Fibroblast of lung (primary cell): ENCODE measurements at places on chromosomes 4 and X. TPM values are rescaled to one million over a fixed set of nuclear protein-coding genes. Genes with fewer than 3 reads are reported as not detected.

The CLDN2 gene
- not detected in 2 replicates for total RNA-seq

The ITGB1BP2 gene
- 0.51 and 0.66 TPM in 2 replicates for total RNA-seq

- DNase-seq, result peak; percentile 81
Observed at GRCh38 chr4:164446516-164446915, 307.4 kb upstream of the SMIM31 start.

GRCh38 chr4:8050555-8051206, 107.9 kb downstream of the ABLIM2 start:
- DNase-seq, result peak; percentile 52

DNA sequence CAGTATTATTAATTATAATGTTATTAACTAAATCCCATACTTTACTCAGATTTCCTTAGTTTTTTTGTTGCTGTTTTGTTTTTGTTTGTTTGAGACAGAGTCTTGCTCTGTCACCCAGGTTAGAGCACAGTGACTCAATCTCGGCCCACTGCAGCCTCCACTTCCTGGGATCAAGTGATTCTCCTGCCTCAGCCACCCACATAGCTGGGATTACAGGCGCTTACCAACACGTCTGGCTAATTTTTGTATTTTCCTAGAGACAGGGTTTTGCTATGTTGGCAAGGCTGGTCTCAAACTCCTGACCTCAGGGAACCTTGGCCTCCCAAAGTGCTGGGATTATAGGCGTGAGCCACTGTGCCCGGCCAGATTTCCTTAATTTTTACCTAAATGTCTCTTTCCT, 72.2 kb downstream of the ANAPC4 start:
- DNase-seq, result peak; percentile 12

The VEGFC gene
- total RNA-seq, result 49.6 and 67.2 TPM in 2 replicates

The SSX1 gene
- not detected in 2 replicates for total RNA-seq

DNA sequence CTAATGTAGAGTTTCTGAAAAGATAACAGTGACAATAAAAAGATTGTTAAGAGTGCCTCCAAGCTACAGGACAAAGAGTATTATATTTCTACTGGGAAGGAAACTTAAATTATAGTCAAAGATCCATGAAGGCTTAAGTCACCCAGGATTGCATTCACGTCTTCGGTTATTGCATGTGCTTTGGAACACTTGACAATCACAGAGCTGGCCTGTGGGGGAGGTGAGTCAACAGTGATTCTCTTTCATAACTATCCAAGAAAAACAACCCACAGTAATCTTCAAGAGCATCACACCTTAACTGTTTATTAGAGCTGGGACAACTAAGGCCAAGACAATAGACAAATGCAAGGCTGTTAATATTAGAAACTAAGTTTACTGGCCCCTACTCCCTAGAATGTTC, 40.3 kb downstream of the PDGFC start:
- DNase-seq, result peak; percentile 93

DNA sequence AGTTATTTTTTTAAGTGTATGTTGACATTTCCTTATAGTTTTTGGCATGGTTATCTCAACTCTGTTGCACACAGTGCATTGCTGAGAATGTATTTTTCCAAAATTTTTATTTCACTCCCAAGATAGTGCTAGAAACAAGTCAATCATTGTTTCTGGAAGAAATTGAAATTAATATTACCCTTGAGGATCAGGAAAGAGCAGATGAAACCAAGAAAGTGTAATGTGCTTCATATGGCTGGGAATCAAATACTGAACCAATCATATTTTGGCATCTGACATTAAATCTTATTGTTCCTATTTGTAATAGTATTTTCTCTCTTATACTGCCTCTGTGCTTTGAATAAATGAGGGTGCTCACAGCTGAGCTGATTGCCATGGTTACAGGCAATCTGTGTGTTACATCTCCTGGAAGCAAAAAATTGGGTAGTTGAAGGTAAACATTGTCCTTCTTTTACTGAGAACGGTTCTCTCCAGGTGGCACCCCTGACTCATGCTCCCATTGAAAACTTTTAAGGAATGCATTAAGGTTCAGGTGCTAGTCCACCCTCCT, 358.2 kb upstream of the NR3C2 start:
- no peak for DNase-seq

GRCh38 chr4:40713798-40714197, 36.0 kb upstream of the NSUN7 start:
- DNase-seq, result no peak

The TTC29 gene
- not detected in 2 replicates for total RNA-seq

- peak; percentile 40 for DNase-seq
Observed at GRCh38 chr4:7845493-7846128, 94.0 kb downstream of the AFAP1 start.

DNA sequence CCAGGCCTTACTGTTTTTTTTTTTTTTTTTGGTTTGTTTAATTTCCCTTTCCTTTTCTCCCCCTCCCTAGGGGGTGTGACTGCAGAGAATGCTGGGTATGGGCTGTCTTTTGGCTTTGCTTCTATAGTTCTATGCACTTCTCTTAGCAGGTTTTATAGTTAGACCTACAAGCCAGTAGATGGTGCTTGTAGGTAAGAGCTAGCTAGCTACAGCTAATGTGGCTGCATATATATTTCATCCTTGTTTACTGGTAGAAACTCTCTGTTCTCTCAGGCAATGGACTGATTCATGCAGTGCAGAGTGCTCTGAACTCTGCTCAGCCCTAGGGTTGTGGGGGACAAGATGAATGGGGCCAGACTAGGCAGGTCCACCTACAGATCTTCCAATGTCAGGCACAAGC, 246.4 kb downstream of the SH2D1A start:
- no peak for DNase-seq

DNA sequence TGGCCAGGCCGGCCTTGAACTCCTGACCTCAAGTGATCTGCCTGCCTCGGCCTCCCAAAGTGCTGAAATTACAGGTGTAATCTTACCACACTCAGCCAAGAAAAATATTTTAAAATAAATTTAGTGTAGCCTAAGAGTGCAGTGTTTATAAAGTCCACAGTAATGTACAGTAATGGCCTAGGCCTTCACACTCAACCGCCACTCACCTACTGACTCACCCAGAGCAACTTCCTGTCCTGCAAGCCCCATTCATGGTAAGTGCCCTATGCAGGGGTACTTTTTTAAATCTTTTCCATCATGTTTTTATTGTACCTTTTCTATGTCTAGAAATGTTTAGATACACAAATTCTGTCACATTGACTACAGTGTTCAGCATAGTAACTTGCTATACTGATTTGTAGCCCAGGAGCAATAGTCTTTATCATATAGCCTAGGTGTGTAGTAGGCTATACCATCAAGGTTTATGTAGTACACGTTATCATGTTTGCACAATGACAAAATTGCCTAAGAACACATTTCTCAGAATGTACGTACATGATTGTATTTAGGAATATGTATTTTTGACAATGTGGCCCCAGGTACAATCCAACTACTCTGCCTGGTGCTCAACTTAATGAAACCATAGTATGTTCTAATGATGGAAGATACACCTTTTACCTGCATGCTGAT, 455.2 kb downstream of the PCDH7 start:
- peak; percentile 60 for DNase-seq

The FGG gene
- not detected in 2 replicates for total RNA-seq

DNA sequence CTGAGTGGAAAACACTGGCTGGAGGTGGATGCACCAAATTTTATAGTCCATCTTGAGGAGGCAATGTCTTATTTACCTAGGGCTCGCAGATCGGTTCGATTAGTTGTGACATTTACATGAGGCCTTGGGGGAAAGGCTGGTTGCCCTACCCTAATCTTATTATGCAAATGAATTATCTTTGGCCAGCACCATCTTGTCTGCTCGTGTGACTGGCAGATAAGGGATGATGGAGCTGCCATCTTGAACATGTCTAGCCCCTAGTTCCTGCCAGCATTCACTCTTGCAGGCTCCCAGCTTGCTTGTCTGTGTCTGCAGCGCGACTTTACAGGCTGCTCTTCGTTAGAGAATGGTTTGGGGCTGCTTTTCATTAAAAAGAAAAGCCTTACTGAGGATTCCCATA, 61.9 kb downstream of the SEC24B start:
- no peak for DNase-seq

DNA sequence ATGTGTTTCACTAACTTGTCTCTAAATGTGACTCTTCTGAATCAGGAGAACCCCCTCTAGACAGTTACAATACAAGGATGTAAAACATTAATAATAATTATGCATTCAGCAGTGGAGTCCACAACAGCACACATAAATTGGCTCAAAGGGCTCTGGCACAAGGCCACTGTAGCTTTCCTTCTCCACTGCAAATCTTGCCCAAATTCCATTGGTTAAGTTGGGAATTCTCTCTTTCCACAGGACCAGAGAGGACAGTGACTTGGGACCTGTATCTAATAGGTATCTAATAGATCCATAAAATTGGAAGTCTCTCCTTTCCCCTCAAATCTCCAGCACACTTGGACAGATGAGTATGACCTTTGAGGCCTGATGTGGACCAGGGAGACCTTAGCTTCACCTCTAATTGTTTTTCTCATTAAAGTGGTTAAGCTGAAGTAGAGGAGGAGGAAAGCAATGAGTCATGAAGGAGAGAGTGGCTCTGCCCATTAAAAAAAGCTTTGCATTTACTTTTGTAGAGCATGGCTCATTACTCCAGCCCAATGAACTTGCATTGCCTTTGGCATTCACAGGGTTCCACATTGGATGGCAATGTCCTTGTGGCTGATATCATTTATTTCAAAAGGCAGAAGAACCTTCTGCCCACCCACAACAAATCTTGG, 72.3 kb upstream of the SH3RF1 start:
- DNase-seq, result peak; percentile 65

The NXF2B gene
- total RNA-seq, result not detected in 2 replicates

DNA sequence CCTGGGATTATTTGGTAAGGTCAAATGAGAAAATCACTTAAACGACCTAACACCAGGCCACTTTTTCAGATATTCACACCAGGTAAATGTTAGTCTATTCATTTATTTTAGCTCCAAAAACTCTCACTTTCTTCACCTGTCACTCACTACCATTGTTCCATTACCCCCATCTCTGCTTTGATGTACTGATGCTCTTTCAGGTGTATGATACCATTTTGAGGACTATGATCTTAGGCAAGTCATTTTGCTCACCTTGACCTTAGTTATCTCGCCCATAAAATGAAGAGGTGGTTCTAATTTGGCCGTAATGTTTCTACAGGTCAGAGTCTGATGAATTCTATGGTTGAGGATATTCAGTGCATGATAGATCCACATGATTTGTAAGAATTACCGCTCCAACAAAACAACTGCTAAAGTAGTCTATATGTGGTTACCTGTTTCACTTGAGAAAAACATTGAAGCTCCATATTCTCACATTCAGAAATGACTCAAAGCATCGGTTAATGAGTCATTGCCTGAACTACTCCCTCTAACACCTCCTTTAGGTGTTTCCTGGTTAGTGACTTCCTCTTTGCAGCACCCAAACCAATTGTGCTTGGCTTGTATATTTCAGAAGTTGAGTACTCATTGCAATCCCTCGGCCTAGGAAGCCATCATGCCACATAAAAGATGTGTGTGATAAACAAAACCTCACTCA, 4.5 kb downstream of the DTHD1 start:
- DNase-seq, result no peak

The UGT2B11 gene
- not detected in 2 replicates for total RNA-seq

- DNase-seq, result no peak
Observed at GRCh38 chrX:50594788-50595187, 124.2 kb upstream of the DGKK start.

- DNase-seq, result no peak
Observed at GRCh38 chr4:147571036-147571770, 46.0 kb upstream of the TMEM184C start.

- no peak for DNase-seq
Observed at GRCh38 chr4:1464581-1465171, 58.4 kb upstream of the NKX1-1 start.

- no peak for DNase-seq
Observed at GRCh38 chr4:1004557-1005485, 6.6 kb upstream of the FGFRL1 start.

DNA sequence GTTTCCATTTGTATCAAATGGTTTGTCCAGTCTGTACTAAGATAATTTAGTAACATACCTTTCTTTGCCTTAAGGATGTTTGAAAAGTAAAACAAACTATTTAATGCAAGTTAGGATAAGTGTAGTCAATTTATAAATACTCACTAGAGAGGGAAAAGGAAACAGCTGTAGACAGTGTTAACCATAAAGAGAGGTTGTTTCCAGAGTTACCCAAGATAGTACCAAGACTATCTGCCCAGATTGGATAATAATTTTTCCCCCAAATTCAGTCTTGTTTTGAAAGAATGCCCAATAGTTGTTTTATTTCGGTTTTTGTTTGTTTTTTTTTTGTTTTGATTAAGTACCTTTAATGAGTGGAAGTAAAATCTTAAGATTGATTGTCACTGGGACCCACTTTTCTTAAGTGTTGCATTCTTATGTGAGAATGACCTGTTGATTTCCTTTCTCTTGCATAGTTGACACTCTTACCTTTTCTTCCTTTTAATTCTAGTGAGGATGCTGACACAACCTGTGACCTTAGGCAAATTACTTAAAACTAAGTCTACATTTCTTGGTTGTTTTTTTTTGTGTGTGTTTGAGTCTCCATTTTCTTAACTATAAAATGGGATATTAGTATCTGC, 12.8 kb downstream of the AFF1 start:
- no peak for DNase-seq

GRCh38 chrX:103793545-103793940, 16.9 kb downstream of the PLP1 start:
- peak; percentile 15 for DNase-seq

- DNase-seq, result no peak
Observed at GRCh38 chr4:77305766-77306165, 148.8 kb downstream of the CCNG2 start.

- no peak for DNase-seq
Observed at GRCh38 chr4:16009153-16009552, 46.2 kb upstream of the FGFBP2 start.

DNA sequence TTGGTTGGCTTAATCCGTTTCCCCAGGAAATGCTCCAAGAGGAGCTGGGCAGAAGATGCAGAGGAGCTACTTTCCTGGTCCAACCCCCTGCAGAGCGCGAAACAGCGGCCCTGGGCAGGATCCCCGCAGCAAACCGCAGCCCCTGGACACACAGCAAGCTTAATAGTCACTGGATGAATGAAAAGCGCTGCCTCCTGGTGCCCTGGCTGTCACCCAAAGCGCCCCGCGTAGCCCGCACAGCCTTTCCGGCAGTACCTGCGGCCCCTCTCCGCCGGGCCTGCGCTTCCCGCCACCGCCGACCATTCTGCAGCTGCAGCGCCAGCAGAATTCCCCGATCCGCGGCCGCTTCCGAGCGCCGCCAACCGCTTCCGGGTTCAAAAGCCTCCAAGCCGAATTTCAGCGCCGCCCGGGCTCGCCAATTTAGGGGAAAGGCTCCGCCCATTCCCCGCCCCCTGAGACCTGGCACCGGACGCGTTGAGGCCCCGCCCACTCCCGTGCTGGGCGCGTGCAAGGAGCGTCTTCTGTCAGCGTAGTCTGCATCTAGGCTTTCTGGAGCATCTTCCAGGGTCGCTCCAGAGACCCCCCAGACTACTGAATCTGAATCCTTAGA, at the start of gene HPF1:
TSS of gene HPF1 (minus strand) at position 370 of the 610 bp plus-strand sequence. CDS start at position 303, 67 bp downstream.
- DNase-seq, result peak; percentile 86

The MAGEB17 gene
- total RNA-seq, result not detected in 2 replicates

The CLDN34 gene
- not detected in 2 replicates for total RNA-seq

GRCh38 chr4:168740691-168741090, 243.8 kb downstream of the PALLD start:
- no peak for DNase-seq

DNA sequence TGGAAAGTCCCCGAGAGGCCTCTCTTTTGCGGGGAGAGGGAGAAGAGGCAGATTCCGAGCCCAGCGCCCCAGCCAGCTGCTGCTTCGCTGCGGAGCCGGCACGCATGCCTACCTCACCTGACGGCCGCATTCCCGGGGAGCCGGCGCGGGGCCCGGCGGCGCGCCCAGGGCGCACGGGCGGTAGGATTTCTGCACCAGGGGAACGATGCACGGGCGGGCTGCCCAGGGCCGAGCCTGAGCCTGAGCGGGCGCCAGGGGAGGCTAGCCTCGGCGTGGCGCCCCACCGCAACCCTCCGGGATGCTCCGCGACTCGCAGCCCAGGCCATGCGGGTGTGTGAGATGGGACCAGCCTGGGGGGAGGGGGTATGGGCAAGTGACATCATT, 81.3 kb upstream of the SCML1 start:
- DNase-seq, result no peak
